Activated naive CD8-positive, alpha-beta T cell treated with anti-CD3 and anti-CD28 coated beads, Interleukin-2, amount 50 U/mL, for 16 hours (primary cell): ENCODE measurements at places on chromosomes 7 and 10.

- DNase-seq = no peak
These were observed 242.7 kb upstream of the VSTM2A start for GRCh38 chr7:54299426-54299825.

DNA sequence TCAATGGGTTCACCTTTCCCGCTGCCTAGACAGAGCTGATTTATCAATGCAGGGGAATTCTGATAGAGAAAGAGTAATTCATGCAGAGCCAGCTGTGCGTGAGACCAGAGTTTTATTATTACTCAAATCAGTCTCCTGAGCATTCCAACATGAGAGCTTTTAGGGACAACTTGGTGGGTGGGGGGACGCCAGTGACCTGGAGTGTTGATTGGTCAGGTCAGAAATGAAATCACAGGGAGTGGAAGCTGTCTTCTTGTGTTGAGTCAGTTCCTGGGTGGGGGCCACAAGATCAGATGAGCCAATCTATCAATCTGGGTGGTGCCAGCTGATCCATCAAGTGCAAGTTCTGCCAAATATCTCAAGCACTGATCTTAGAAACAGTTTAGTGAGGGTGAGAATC lies 99.0 kb upstream of the CAV2 start:
- no peak for DNase-seq

DNA sequence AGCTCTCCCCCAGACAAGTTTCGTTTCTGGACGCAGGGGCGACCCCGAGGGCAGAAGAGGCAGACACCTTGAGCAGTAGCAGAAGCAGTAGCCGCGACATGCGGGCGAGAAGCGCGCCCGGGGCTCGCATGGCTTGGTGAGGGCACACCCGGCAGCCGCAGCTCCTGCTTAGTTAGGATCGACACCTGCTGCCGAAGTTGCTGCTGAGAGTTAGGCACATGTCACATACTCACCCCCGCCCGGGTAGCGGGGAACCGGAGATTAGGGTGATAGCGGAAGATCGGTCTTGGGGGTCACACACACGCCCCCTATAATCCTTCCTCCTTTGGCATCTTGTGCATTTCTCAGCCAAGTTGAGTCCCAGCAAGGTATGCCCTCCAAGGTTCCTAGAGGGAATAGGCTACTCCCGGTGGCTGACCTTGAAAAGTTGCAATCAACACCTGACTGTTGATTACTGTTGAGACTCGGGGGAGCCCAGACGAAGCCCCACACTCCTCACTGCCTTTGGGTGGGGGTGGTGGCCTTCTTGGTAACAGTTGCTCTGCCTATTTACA lies 668 bp downstream of the GPR37 start:
- DNase-seq = no peak

DNA sequence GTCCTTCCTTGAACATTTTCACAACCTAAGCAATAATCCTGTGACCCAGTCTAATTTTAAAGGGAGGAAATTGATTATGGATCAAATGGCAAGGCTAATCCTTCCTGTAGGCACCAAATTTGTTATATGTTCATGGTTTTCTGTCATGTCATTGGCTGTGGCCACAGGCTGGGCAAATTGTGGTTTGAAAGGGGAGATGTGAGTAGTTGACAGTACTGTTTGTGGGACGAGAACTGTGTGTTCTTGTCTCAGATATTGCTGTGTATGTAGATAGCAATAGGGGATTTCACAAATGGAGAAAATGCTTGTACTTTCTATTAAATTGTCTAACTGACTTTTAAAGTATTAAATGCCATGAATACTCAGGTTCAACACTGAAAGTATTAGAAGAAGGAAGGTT lies 8.1 kb upstream of the PRKG1 start:
- DNase-seq = no peak

DNA sequence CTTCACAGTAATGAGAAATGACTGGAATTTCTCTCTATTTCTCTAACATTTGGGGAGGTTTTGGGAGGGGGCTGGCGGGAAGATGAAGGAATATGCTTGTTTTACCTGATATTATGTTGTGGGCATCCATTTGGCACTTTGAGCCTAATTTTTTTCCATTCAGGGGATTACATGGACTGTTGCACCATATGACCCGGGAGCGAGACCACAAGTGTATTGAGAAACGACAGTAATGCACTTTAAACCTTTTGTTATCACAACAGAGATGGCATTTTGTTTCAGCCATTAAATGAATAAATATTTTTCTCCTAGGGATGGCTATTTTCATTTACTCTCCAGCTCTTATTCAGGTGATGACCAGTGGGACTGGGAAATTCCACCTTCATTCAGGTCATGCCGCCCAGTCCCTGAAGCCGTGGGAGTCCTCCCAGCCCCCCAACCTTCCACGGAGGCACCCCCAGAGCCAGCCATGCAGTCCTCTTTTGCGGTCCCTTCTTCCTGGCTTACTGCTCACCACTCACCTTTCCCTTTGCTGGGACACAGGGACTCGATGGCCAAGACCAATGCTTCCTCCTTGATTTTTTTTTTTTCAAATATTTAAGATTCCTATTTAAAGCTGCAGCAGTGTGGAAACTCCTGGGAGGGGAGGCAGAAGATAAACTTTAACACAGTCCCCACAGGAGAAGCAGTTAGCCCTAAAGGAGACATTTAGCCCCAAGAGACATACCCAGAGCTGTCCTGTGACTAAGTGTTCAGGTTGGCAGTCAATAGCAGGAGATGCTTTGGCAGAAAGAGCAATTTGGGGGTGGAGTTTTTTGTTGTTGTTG lies 190.9 kb upstream of the YAE1 start:
- no peak for DNase-seq
